ENCODE measurements at places on chromosomes 5 and 9.

DNA sequence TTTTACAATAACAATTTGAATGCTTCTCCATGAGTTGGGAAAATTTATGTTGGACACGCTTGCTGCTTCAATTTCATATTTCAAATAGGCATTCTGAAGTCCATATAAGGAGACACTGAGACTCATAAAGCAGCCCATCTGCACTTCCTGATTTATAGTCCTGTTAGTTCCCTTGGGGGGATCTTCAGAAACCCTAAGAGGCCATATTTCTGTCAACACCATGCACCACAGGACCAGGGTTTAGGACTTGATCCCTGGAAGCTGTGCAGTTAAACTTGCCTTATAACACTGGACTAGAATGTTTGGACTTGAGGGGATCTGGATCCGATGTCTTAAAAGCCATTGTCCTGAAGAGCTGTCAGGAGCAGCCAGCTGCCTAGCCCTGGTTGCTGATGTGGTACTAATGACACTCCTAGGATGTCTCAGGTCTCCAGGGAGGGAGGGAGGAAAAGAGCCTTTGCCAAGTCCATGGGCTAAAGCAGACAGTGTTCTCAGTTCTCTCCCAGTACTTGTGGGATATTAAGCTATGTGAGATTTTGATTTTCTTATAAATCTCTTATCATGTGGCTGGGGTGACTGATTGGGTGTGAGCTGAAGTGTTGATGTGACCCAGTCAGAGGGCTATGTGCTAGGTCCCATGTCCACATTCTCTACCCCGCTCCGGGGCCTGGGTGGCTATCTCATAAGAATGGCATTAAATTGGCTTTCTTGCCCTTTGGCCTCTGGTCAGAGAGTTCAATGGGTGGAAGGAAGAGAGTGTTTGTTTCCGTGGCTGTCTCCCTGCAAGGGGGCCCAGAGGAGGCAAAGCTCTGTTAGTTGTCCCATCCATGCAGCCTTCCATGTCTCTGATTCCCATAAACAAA is 399.8 kb downstream of the OSTF1 start:
- no peak for DNase-seq

DNA sequence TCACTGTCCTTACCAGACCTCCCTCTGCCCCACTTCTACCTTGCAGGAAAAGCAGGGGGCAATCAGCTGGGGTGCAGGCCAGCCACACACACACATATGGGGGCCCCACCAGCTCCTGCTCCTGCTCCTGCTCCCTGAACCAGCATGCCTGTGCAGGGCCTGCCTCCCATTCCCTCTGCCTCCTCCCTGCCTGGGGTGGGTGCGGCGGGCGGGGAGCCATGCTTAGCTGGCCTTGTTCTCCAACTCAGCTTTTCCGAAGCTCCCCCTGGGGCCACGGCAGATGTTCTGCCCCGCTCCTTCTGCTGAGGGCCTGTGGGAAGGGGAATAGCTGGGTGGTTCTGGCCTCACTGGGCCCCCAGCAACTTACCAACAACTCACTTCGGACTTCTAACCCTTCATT is 89.8 kb downstream of the ZNF354C start:
- no peak for DNase-seq

GRCh38 chr5:136230176-136230575 is 37.2 kb upstream of the SMIM32 start:
- DNase-seq, result no peak

DNA sequence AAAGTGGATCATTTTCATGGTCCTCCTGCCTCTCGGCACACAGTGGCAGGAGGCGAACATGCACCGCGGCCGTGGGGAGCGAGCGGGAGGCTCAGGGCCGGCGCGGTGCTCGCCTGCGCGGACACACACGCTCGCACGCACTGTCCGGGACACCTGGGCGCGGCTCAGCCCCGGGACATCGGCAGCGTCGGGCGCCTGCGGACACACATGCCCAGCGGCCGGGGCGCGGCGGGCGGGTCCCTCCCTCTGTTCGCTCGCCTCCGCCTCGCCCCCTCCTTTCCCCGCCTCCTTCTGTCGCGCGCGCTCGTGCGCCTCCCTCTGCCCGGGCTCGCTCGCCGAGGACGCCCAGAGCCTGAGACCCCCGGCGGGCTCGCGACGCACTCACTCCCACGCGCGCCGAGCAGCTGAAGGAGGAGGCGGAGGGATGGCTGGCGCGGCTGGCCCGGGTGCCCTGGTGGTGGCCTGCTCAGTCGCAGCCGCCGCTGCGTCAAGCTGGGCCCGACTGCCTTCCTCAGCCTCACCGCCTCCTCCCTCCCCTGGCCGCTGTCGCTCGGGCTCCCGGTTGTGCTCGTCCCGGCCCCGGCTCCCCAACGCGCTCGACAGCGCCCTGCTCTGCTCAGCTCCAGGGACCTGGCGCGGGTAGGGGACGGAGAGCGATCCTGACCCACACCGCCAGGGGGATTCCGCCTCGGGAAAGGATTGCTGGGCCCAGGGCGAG is at the start of gene FRMD3:
TSS of gene FRMD3 (minus strand) at position 230 of the 718 bp plus-strand sequence. CDS start at position 60, 170 bp downstream.
- peak; percentile 3 for DNase-seq

GRCh38 chr5:141826674-141827073 is 51.5 kb downstream of the PCDH1 start:
- DNase-seq, result no peak

DNA sequence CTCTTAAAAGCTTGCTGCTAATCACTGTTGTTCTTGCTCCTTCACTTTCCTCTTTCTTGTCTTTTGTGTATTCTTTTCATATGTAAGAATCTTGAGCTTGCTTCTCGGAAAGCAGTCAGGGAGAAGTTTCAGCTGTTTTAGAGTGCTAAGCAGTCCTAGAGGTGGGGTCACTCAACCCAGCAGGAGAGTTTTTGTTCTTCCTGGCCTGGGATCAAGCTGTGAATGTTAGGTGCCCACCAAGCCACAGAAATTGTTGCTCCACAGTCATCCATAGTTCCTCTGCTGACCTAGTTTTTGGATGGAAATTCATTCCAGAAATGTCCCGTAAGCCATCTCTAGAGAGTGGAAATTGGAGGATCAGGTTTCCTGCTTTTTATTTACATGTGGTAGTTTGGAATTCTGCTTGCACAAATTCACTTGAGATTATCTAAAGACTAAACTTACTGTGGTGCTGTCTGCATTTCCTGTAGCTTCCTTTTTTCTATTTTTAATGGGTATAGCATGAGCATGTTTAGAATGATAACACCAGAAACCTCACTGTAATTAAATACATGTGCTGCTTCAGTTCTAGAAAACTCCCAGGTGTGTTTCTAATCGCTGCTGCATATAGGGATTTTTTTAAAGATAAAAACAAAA is 108.7 kb downstream of the MAST4 start:
- DNase-seq, result no peak

- DNase-seq, result no peak
Measured at GRCh38 chr9:115002371-115003120, 72.2 kb upstream of the TNFSF8 start.

DNA sequence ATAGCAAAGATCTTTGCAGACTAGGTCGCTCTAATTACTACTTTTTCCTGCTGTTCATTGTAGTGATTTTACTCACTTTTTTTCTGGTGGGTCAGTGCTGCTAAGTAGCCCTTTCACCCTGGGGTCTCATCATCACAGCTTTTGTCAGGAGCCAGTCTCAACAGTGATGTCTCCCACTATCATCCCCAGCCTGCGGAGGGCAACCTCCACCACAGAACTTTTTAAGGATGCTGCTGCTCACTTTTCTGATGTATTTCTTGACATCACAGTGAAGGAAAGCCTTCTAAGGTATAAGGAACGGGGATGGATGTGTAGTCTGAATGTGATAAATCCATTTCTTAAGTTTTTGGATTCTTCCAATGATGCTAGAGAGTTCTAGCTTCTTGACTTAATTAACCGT is 242.5 kb upstream of the RIOK2 start:
- no peak for DNase-seq

DNA sequence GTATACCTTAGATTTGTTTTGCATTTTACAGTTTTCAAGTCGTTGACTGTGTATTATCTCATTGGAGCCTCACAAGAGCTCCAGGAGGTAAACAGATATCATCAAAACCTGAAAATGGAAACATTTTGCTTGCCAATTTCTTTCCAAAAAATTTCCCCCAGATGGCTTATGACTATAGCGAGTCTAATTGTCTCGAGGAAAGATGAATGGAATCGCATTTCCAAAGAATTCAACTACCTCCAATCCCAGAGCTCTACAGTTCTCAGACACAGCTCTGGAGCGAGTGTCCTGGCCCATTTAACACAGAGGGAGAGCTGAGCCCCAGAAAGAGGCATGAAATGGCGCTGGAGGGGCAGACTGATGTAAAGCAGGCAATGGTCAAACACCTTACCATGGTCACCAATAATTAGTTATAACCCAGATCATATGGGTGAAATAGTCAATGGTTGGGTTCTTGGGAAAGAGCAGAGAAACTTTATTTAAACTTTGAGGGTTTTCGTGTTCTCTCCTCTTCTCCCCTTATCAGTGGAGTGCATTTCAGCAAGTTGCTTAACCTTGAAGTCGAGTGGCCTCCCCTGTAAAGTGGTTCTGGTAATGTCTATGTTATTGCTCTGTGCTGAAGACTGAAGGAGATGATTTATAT is 168.2 kb downstream of the ZDHHC21 start:
- no peak for DNase-seq

GRCh38 chr9:126945682-126946081 is 31.1 kb downstream of the RALGPS1 start:
- DNase-seq, result no peak

DNA sequence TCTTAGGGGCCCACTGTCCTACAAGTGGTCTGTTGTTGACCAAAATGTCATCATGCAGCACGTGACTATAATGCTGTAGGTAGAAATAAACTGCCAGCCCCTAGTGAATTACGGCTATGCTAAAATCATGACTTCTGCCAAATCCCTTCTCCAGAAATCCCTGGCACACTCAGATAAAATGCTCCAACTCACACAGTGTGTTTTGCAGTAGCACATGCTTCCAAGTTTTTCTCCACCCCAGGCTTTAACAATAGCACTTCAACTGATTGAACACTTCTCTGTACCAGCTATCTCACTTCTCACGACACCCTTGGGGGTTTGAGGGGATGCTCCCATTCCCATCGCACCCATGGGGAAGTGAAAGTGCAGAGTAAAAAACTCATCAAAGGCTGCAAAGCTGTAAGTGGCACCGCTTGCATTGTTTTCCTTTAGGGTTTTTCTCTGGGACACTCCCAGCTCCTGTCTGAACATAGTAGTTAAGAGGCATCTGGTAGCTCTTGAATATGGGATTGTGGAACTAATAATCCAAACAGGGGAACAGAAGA is 151.0 kb upstream of the SLC24A2 start:
- no peak for DNase-seq

DNA sequence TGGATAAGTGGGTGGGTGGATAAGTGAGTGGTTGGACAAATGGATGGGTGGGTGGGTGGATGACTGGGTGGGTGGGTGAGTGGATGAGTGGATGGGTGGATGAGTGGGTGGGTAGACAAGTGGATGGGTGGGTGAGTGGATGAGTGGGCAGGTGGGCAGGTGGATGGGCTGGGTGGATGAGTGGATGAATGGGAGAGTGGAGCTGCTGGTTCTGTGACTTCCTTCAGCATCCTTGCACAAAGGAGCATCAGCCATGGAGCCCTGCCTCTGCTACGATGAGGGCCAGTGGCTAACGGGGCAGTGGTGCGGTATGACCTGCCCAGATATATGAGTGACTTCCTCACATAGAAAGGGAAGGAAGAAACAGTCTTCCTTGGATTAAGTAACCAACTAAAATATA is 398.7 kb upstream of the IRX4 start:
- no peak for DNase-seq

DNA sequence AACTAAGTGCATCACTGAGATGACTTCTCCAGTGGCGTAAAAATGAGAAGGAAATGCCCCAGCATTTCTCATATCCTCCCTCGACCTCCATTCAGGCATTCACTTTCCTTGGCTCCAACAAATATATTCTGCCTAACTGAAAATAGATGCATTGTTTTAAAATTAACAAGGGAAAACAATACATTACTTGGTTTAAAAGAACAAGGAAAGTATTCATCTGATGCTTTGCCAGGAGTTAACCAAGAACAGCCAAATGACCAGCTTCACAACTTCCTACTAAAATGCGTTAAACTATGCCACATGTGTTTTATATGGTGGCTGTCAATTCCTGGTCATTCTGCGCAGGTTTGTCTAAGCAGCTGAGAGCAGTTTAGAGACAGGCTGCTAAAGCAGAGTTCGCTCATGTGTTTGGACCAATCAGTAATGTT is 121.4 kb downstream of the GNAQ start:
- no peak for DNase-seq

DNA sequence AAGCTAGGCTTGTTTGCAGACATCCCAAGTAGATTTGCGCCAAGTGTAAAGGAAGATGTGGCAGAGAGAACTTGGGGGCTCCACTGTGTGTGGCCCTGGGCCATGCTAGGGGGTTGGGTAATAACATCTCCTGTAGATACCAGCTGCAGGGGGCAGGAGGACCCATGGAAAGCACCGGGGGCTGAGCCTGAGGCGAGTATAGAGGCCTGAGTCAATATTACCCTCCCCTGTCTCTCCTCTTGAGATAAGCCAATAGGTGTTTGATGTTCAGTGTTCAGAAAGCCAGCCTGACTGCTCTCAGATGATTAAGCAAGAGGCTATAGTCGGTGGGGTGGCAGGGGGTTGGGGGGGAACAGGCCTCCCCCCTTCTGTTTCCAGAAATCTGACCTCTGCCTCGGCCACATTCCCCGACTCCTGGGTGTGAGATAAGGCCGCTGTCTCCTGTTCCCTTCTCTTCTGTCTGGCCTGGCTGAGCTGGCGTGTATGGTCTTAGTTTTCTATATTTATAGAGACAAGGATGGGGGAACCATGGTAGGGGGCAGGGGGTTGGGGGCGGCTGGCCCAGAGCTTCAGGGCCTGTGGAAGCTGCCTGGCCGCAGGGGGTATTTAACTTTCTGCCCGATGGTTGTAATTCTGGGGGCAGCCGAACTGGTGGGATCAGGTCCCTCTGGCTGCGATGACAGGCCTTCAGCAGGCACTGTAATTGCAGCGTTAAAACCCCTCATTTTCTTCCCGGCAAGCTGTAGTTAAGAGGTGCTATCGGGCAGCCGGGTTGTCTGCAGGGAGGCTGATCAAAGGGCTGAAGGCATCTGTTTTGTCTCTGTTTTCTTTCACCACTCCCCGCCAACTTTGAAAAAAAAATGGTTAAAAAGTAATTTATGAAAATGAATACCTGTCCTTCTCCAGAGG is 292.0 kb downstream of the NSG2 start:
- DNase-seq, result no peak

GRCh38 chr9:135093111-135093510 is 5.6 kb downstream of the OLFM1 start:
- no peak for DNase-seq

GRCh38 chr5:55711507-55712022 is 559 bp downstream of the SLC38A9 start:
- no peak for DNase-seq

GRCh38 chr5:142432961-142433360 is 108.1 kb upstream of the SPRY4 start:
- no peak for DNase-seq

GRCh38 chr5:109327570-109327969 is 82.2 kb downstream of the PJA2 start:
- no peak for DNase-seq

DNA sequence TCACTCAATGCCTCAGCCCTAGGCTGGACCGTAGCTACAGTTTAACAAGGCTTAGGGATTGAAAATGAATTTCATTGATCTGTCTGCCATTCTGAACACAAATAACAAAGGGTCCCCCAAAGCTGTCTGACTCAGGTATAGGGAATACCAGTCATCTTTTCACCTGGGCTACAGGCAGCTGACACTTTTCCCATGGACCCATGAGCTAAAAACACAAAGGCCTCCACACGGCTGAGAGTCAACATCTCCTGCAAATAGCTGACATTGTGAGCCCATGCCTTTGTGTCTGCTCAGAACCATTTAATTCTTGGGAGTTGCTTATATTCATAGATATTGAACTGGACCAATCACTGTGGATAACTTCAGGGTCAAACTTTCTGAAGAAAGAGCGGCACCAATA is 121.1 kb upstream of the SLIT3 start:
- DNase-seq, result no peak

Measured in AG09309 (cell line).